ENCODE measurements at places on chromosomes 5 and 9. TPM values are rescaled to one million over a fixed set of nuclear protein-coding genes. Genes with fewer than 3 reads are reported as not detected.

Gene TMEM141
- total RNA-seq: 54.9 TPM

Gene VLDLR
- 7.7 TPM for total RNA-seq

Gene FOXD4L5
- total RNA-seq: not detected

Gene ARHGEF39
- 1.0 TPM for total RNA-seq

Gene ADGRV1
- not detected for total RNA-seq

Gene DOCK8
- total RNA-seq: 264 TPM

Gene OCLN
- total RNA-seq: 8.5 TPM

Gene SYK
- 2.1 TPM for total RNA-seq

Gene SV2C
- not detected for total RNA-seq

Gene CNTFR
- not detected for total RNA-seq

Gene CSF1R
- 6.4 TPM for total RNA-seq

Gene FOXD1
- total RNA-seq: 0.18 TPM

Gene DIMT1
- 18.3 TPM for total RNA-seq

Gene MED27
- 25.7 TPM for total RNA-seq

Gene OSMR
- not detected for total RNA-seq

Gene KCNIP1
- total RNA-seq: not detected

Gene PRRT1B
- total RNA-seq: not detected

Gene SPINK6
- not detected for total RNA-seq

Gene ZFP62
- 74.8 TPM for total RNA-seq

Gene SGCD
- not detected for total RNA-seq

Gene EQTN
- total RNA-seq: not detected

Gene TLE1
- total RNA-seq: 1.2 TPM

Gene SLC1A3
- total RNA-seq: 0.57 TPM

Gene IL31RA
- total RNA-seq: 1.5 TPM

Gene ZNF474
- total RNA-seq: not detected

Gene PAEP
- total RNA-seq: not detected

Gene TAF11L5
- total RNA-seq: not detected

Gene ADAMTS2
- not detected for total RNA-seq

Gene MCIDAS
- total RNA-seq: not detected

Gene IFNK
- not detected for total RNA-seq

Gene AQP7
- 1.1 TPM for total RNA-seq

Gene DND1
- 5.0 TPM for total RNA-seq

Gene PCA3
- not detected for total RNA-seq

Gene IFNA13
- total RNA-seq: not detected

Gene SPATA6L
- total RNA-seq: 9.2 TPM

Gene PTPN3
- not detected for total RNA-seq

Gene FANCG
- 19.6 TPM for total RNA-seq

Gene HTR4
- not detected for total RNA-seq

Gene ZBTB43
- total RNA-seq: 31.4 TPM

Gene SLC27A6
- not detected for total RNA-seq

Gene PRSS3
- not detected for total RNA-seq

Gene PCDHA12
- not detected for total RNA-seq

Gene ACOT12
- total RNA-seq: not detected

Gene TRIM7
- total RNA-seq: 1.1 TPM

Gene CDK7
- total RNA-seq: 32.3 TPM

Gene LHX6
- not detected for total RNA-seq

Gene KCNN2
- not detected for total RNA-seq
